Ovary (tissue), 10 donors: ENCODE measurements at places on chromosomes 11 and 22. TPM values are rescaled to one million over a fixed set of nuclear protein-coding genes. Genes with fewer than 3 reads are reported as not detected.

DDIAS gene
- total RNA-seq: 1.1 TPM

ART5 gene
- 3.8 TPM for total RNA-seq

- no peak overlapping the region for H3K4me3 ChIP-seq
- no peaks in the 10 kb centered on the region for H3K27me3 ChIP-seq
- no peak for DNase-seq
- no peaks in the 10 kb centered on the region for H3K4me1 ChIP-seq
These were observed 27.8 kb downstream of the CEP295 start for GRCh38 chr11:93689240-93689639.

DNA sequence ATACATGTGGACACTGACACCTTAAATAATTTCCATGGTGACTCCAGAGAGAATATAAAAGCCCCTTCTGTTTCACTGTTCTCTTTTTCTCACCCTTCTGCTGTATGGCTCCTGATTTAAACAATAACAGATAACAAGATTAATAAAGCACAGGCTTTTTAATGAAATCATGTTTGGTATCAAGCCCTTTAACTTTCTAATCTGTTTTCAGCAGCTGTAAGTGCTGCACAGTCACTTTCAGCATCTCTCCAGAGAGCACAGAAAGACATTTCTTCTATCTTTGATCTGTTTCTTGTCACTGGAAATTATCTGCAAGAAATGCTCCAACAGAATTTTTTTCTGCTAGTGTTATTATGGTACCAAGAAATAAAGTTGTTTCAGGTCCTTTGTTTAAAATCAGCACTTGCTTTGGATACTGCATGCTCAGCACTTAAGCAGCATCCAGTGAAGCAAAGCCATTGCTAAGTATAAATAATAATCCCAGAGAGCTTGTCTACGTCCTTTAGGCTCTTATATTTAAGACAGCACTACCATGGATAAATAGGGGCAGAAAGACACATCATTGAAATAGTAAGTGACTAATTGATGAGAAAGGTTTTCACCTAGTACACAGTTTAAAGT is 134.2 kb upstream of the CARD18 start:
- no peak overlapping the region for H3K4me3 ChIP-seq
- H3K27ac ChIP-seq: no peak overlapping the region
- H3K4me1 ChIP-seq: no peaks in the 10 kb centered on the region

- H3K27me3 ChIP-seq: no peaks in the 10 kb centered on the region
- no peaks in the 10 kb centered on the region for H3K4me1 ChIP-seq
- H3K4me3 ChIP-seq: no peak overlapping the region
- no peaks in the 10 kb centered on the region for H3K36me3 ChIP-seq
These were observed 235.7 kb downstream of the DYNC2H1 start for GRCh38 chr11:103344886-103345285.

DNA sequence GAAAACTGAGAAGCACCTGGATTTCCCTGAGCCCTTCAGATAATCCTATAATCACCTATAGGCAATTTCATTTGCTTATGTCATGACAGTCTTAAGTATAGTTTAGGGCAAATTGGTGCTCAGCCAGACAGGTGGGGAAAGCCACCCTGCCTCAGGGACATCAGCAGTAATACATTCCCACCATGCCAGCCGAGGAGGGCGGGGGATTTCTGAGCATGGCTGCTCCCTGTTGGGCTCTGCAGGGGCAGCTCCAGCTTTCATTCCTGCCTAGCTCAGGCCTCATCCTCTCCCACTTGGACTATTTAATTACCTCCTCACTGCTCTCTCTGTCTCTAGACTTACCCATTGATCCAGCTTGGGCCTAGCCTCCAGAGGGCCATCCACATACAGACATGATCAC is 9.0 kb upstream of the DRD2 start:
- H3K36me3 ChIP-seq: no peaks in the 10 kb centered on the region
- H3K4me3 ChIP-seq: no peak overlapping the region
- H3K27me3 ChIP-seq: no peaks in the 10 kb centered on the region
- no peak overlapping the region for H3K27ac ChIP-seq
- H3K4me1 ChIP-seq: no peaks in the 10 kb centered on the region

- H3K36me3 ChIP-seq: no peaks in the 10 kb centered on the region
- no peaks in the 10 kb centered on the region for H3K4me1 ChIP-seq
- no peak overlapping the region for H3K27ac ChIP-seq
- no peaks in the 10 kb centered on the region for H3K27me3 ChIP-seq
- no peak overlapping the region for H3K4me3 ChIP-seq
- DNase-seq: no peak
These were observed 65.8 kb downstream of the BRD1 start for GRCh38 chr22:49761836-49762235.
